ENCODE measurements at places on chromosomes 6 and 20.

DNA sequence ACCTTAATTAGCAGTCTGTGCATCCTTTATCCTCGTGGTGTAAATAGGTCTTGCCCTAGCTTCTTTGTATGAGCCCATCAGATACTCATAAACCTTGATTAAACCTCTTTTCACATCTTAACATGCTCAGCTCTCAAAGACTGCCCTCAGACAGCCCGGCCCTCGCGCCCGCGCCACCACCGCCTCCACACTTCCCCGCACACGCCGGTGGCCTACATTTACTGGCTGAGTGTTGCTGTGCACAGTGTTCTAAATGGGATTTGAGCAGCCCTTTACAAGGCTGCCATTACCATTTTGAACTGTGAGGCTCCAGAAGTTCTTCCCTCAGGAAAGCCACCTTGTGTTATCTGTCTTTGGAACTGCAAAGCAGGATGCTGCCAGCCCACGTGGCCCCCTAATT, 63.0 kb upstream of the INSM1 start:
- DNase-seq: no peak

- no peak for DNase-seq
Observed at GRCh38 chr6:64672131-64672530, 1034.9 kb downstream of the EYS start.

DNA sequence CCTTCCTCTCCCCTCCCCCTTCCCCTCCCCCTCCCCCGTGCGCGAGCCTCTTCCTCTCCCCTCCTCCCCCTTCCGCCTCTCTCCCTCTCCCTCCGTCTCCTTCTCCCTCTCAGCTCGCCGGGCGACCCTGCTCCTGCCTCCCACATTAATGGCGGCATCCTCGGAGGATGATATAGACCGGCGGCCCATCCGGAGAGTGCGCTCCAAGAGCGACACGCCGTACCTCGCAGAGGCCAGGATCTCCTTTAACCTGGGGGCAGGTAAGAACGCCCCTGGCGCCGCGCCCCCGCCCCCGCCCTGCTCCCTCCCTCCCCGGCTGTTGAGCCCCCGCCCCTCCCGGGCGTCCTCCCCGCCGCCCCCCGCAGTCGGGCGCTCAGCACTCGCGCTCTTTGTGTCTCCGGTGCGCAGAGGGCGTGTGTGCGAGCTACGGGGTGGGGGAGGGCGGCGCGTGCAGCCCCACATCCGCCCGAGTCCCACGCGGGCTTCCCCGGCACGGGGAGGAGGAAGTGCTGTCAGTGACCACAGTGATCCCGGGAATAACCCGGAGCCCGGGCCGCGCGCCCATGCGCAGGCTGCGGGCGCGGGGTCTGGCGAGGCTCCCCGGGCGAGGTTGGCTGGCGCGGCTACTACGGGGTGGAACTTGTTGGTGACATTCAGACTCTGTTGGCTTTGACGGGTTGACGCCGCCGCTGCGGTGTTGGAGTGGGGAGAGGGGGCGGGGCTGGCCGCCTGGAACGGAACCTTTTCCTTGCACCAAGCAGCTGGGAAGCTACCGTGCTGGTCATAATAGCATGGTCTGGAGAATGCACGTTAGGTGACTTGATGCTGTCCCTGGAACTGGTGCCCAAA, 33.2 kb downstream of the PHACTR1 start:
- DNase-seq: no peak

DNA sequence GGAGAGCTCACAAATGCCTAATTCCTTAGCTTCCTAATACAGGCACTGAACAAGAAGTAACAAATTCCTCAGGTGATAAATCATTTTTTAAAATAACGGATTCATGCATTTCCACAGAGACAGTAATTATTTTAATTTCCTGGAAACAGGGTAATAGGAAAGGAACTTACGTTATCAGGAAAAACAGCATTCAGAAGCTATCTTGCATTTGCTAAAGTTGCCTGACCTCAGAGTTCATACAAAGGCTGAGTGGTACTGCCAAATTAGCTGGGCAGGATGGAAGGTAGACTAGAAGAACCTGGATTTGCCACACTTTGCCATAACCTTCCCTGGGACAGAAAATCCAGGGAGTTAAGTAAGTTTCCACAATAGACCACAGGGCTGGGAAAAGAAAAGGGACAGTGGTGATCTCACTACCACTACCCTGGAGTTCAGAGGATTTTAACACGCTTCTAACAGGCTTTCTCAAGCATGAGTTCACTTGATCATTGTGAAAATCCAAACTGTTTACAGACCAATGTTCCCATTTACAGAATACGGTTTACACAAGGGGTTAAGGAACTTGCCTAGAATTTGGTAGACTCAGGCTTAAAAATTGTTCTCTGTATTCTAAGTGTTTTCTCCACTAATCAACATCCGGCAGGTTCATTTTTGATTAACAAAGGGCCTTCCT, 57.0 kb downstream of the KIF13A start:
- DNase-seq: peak; percentile 43

- no peak for DNase-seq
Observed at GRCh38 chr6:140636908-140637402, 1262.5 kb upstream of the CITED2 start.

GRCh38 chr20:23541776-23542175, 26.5 kb downstream of the CST9L start:
- DNase-seq: no peak

DNA sequence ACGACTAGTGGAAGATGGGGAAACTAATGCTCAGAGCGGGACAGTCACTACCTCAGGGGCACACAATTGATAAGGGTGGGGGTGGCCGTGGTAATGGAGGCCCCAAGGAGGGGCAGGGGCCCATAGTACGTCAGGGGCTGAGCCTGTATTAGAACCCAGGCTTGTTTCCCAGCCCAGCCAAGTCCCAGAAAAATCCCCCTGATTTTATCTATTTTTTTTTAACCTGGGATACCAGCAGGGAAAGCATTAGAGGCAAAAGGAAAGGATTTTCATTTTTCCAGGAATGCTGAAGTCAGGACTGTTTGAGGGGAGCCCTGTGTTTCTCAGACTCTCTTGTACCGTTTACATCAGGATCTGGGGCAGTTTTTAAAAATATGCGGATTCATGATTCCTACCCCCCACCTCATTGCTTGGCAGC, 382 bp downstream of the MYH7B start:
- no peak for DNase-seq

DNA sequence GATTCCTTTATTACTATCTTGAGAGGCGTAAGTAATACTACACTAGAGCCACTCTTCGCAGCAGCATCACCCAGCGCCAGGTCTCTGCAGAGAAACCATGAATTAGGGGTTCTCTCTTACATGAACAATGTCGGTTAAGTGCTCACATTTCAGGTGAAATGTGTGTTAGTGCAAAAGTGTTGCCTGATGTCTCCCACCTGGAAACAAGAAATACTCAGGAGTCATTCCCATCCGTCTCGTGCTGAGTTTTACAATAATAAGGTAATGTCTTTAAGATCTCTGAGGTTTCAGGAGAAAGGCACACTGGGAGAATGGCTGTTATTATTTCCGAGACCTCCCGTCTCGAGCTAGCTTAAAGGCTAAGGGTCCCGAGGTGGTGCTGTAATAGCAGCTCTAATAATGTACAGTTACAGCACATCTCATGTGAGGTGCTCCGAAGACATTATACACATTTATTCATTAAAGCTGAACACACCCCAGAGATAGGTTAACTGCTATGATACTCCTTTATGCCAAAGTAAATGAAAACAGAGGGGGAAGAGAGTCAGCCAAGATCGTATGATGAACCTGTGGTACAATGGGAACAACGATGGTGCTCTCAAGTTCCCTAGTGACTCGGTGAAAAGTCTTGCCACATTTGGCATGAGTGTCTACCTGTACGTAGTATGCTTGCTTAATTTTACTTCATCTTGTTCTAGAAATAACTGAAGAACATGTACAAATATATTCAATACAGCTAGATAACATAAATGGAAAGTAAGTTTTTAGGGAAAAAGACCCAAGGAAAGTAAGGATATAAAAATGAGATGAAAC, 458.3 kb upstream of the CITED2 start:
- DNase-seq: no peak

GRCh38 chr6:166567107-166567506, 19.4 kb downstream of the RAMACL start:
- no peak for DNase-seq

GRCh38 chr6:43644940-43645612, at the start of gene RSPH9:
Gene RSPH9 (plus strand): TSS chr6:43645036. CDS start chr6:43645099, 63 bp downstream.
- peak; percentile 79 for DNase-seq

DNA sequence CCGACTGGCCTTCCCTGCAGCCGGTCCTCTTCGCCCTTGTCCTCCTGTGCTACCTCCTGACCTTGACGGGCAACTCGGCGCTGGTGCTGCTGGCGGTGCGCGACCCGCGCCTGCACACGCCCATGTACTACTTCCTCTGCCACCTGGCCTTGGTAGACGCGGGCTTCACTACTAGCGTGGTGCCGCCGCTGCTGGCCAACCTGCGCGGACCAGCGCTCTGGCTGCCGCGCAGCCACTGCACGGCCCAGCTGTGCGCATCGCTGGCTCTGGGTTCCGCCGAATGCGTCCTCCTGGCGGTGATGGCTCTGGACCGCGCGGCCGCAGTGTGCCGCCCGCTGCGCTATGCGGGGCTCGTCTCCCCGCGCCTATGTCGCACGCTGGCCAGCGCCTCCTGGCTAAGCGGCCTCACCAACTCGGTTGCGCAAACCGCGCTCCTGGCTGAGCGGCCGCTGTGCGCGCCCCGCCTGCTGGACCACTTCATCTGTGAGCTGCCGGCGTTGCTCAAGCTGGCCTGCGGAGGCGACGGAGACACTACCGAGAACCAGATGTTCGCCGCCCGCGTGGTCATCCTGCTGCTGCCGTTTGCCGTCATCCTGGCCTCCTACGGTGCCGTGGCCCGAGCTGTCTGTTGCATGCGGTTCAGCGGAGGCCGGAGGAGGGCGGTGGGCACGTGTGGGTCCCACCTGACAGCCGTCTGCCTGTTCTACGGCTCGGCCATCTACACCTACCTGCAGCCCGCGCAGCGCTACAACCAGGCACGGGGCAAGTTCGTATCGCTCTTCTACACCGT, 6.1 kb downstream of the UBD start:
- peak; percentile 45 for DNase-seq

DNA sequence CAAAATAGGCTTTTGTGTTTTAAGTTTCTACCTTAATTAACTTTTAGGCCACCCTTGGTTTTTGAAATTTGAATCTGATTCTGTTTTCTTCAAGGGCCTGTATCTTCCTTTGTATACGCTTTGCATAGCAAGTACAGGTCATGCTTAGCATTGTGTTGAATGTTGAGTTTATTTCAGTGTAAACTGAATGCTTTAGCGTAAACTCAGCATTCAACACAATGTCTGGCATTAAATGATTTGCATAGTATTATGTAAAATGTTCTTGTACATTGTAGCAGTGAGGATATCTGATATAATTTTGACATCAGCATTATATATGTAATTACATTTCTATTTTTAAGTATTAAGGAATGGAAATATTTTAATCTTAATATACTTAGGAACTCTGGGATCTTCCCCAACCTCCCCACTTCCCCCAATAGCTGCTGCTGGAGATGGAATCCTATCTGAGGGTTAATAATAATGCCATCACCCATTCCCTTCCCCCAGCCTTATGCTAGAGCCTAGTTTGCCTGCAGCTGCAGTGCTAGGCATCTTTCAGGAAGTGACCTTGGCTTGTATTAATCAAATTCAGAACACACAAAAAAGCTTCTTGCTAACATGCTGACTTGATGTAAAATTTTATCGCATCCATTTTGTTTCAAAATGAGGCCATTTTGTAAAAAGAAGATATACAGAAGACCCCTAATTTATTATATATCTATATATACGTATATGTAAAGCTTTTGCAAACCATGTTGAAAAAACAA, 73.1 kb downstream of the NCOA3 start:
- DNase-seq: no peak

- DNase-seq: no peak
Observed at GRCh38 chr6:135883045-135883444, 31.5 kb downstream of the PDE7B start.

DNA sequence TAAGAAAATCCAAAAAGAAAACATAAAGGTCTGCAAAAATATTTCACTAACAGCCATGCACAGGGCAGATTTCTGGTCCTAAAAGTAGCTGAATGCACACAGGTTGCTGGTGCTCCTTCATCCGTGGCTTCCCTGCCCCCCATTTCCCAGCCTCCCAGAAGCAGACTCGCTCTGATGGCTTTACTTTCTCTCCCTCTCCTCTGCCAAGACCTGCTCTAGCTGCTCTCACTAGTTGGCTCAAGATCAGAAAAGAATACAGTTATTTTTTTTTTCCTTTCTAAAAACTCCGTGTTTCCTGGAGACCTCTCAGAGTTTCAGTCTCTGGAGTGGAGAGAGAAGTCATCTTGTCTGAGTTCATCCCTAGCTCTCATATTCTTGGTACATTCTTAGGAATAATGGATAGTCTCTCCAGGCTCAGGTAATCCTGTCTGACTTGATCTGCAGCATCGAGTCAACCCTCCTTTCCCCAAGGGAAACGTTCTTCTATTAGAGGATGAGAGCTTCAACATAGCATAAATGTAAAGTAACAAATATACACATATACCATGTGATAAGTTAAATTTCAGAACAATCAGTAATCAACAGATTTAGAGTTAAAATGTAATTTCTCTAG, 214.2 kb downstream of the TBC1D7 start:
- no peak for DNase-seq

DNA sequence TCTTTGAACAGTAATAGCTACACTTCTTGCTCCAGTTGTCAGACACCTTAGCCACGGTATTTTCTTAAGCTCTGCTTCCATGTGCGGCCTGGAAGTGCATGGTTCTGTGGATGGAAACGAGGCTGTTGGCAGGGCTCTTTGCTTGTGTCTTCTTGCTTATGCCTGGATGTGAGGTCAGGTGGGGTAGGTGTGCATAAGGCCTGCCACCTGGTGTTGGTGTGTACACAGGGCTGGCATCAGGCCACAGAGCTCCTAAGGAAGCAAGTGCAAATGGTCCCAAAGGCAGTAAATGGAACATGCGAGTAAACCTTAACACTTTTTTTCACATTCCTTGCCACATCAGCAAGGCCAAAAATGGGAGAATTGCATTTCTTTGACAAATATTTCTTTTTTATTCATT, 158.1 kb upstream of the GMDS start:
- DNase-seq: no peak

GRCh38 chr6:70136996-70137395, 165.9 kb downstream of the COL9A1 start:
- DNase-seq: no peak

DNA sequence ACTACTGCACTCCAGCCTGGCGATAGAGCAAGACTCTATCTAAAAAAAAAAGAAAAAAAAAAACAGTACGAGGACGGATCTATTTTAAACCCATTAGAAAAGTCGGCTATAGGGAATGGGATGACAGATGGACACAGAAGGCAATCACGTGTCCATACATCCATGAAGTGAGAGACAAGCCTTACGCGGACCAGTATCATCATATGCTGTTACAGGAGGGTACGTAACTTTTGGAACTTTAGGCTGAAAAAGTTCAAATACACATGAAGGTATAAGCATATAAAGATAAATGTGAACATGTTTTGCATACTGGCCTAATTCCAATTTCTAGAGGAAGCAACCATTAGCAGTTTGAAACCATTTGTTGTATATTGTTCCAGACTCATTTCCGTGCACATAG, 109.8 kb upstream of the EXOC2 start:
- no peak for DNase-seq
